Mesenteric fat pad (tissue), 1 donor: ENCODE measurements at places on chromosomes 16 and 17. TPM values are rescaled to one million over a fixed set of nuclear protein-coding genes. Genes with fewer than 3 reads are reported as not detected.

The SDR42E2 gene
- not detected for total RNA-seq

The ZNF668 gene
- total RNA-seq: 13.3 TPM

The CDK3 gene
- total RNA-seq: 4.3 TPM

The PIRT gene
- total RNA-seq: not detected

The ASGR2 gene
- total RNA-seq: 3.3 TPM

The DYNLL2 gene
- total RNA-seq: 32.2 TPM

The USP43 gene
- not detected for total RNA-seq

The DRC3 gene
- 0.32 TPM for total RNA-seq

The C16orf96 gene
- 0.10 TPM for total RNA-seq

The ACE gene
- total RNA-seq: 14.1 TPM

The MYO15B gene
- total RNA-seq: 110 TPM

The GOSR1 gene
- total RNA-seq: 50.9 TPM

The CCL18 gene
- total RNA-seq: 51.9 TPM

The ACAP1 gene
- 18.8 TPM for total RNA-seq

The E4F1 gene
- total RNA-seq: 15.1 TPM

The NARF gene
- total RNA-seq: 57.3 TPM

The KRT16 gene
- 5.5 TPM for total RNA-seq

The AOC3 gene
- 528 TPM for total RNA-seq

The CACNB1 gene
- 5.1 TPM for total RNA-seq

The SYT17 gene
- 1.1 TPM for total RNA-seq

The HEATR9 gene
- not detected for total RNA-seq

The RNF222 gene
- not detected for total RNA-seq

The SPN gene
- total RNA-seq: 2.9 TPM

The IGF2BP1 gene
- not detected for total RNA-seq

The ABCC3 gene
- 52.8 TPM for total RNA-seq

The RAB34 gene
- total RNA-seq: 43.3 TPM

The CCL14 gene
- 61.1 TPM for total RNA-seq

The C1QL1 gene
- not detected for total RNA-seq

The DHRS7C gene
- not detected for total RNA-seq

The NOS2 gene
- total RNA-seq: 0.13 TPM

The CRHR1 gene
- total RNA-seq: not detected

The SLC38A8 gene
- total RNA-seq: not detected

The FMNL1 gene
- total RNA-seq: 51.2 TPM

The FOXL1 gene
- total RNA-seq: 0.26 TPM

The MPV17L gene
- 14.4 TPM for total RNA-seq

The ODAD4 gene
- total RNA-seq: 0.48 TPM

The CYGB gene
- total RNA-seq: 55.6 TPM

The KCNJ12 gene
- total RNA-seq: 2.5 TPM

The MED13 gene
- total RNA-seq: 67.3 TPM

The SPATA22 gene
- not detected for total RNA-seq

The SRCIN1 gene
- total RNA-seq: 10.1 TPM

The LRRC37A gene
- 3.7 TPM for total RNA-seq

The CDH1 gene
- 0.55 TPM for total RNA-seq

The SLC47A1 gene
- 7.0 TPM for total RNA-seq

The ABCC12 gene
- total RNA-seq: not detected

The KIF2B gene
- not detected for total RNA-seq

The CMTM1 gene
- total RNA-seq: 6.4 TPM

The RAB11FIP4 gene
- 1.8 TPM for total RNA-seq

The KRT32 gene
- not detected for total RNA-seq

The ALOXE3 gene
- not detected for total RNA-seq

The KCNH6 gene
- not detected for total RNA-seq

The MYH1 gene
- 0.06 TPM for total RNA-seq

The SDK2 gene
- total RNA-seq: 0.84 TPM

The TP53TG3B gene
- total RNA-seq: not detected
